ENCODE measurements at places on chromosomes 2 and 18.

- no peaks in the 10 kb centered on the region for H3K4me1 ChIP-seq
- no peak for DNase-seq
- no peak overlapping the region for H3K27ac ChIP-seq
- no peaks in the 10 kb centered on the region for H3K27me3 ChIP-seq
- H3K36me3 ChIP-seq, result no peaks in the 10 kb centered on the region
These were observed 128.0 kb upstream of the FBXO11 start for GRCh38 chr2:48034295-48034694.

DNA sequence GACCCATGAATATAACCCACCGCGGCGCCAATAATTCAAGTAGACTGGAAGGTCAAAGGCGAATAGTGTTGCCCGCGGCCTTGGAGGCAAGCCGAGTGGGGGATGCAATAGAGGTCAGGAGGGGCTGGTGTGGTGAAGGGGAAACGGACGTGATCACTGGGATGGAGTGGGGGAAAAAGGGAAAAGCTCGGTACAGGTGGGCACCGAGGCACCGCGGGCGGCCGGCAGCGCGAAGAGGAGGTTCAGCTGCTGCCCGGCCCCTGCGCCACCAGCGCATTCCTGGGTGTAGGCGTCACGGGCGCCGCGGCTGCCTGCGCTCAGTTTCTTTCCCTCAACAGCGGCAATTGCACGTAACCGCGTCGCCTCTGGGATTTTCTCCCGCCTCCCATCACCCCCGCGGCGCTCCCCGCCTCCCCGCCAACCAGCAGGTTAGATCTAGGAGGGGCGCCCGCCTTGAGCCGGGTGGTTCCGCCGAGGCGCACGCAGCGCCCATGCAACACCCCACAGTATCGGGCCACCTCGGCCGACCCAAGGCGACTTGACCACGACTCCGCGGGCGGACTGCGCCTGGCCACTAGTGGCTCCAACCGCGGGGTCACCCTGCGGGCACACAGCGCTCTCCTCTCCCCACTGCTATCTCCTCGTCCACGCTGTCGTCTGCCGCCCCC is 1.5 kb downstream of the RND3 start:
- peaks cover 4% of the 10 kb centered on the region for H3K27me3 ChIP-seq
- H3K27ac ChIP-seq, result no peak overlapping the region
- no peak overlapping the region for H3K4me3 ChIP-seq
- no peaks in the 10 kb centered on the region for H3K36me3 ChIP-seq
- no peak for DNase-seq

DNA sequence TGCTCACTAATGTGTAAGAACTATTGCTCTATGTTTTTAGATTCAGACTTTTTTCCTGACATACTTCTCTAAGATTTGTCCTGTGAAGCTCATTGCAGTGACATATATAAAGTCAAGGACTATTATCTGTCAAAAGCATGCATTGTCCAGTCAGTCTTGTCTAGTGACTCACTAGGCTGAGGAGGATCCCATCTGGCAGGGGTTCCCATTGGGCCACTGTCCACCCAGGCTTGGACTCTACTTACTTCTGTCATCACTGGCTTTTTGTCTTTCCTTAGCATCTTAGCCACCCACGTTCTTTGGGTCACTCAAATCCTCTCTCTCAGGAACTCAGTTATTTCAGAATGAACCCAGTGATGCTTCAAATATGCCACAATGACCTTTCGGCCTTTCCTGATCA is 132.6 kb upstream of the NABP1 start:
- no peak overlapping the region for H3K27ac ChIP-seq
- H3K4me3 ChIP-seq, result no peak overlapping the region
- H3K27me3 ChIP-seq, result no peaks in the 10 kb centered on the region
- H3K4me1 ChIP-seq, result no peaks in the 10 kb centered on the region
- H3K36me3 ChIP-seq, result no peaks in the 10 kb centered on the region
- no peak for DNase-seq

DNA sequence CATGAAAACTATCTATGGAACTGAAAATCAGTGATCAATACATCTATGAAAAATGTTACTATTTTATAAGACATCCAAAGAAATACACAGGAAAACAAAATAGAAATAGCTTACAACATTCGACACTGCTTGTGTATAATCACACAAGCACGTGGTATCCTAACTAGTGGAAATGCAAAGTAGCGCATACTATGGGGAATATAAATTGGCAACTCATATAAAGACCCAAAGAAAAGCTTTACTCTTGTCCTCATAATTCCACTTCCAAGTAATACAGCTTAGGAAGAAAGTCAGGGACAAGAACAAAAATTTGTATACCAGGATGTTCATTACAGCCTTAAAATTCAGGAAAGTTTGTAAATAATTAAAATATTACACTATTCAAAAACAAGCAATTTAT is 384.6 kb downstream of the NRXN1 start:
- H3K27ac ChIP-seq, result no peak overlapping the region
- DNase-seq, result no peak
- no peaks in the 10 kb centered on the region for H3K4me1 ChIP-seq
- no peaks in the 10 kb centered on the region for H3K36me3 ChIP-seq
- no peaks in the 10 kb centered on the region for H3K27me3 ChIP-seq

DNA sequence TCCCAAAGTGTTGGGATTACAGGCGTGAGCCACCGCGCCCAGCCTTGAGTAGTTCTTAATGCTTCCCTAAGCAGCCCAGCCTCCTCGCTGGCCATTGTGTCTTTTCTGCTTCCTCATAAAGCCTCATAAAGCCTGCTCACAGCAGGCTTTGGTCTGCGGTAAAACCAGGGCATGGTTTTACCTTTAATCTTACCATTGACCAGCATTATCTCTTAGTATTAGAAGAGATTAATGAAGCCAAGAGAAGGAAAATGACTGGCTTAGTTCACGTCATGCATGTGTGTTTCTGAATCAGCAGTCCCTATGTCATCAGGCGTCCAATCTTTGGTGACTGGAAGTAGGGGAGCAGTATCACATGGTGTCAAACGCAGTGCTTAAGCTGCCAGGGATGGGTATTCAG is 14.9 kb upstream of the CDCA7 start:
- DNase-seq, result no peak
- no peak overlapping the region for H3K4me3 ChIP-seq
- H3K27me3 ChIP-seq, result no peaks in the 10 kb centered on the region
- no peaks in the 10 kb centered on the region for H3K4me1 ChIP-seq
- no peaks in the 10 kb centered on the region for H3K36me3 ChIP-seq
- H3K27ac ChIP-seq, result no peak overlapping the region

DNA sequence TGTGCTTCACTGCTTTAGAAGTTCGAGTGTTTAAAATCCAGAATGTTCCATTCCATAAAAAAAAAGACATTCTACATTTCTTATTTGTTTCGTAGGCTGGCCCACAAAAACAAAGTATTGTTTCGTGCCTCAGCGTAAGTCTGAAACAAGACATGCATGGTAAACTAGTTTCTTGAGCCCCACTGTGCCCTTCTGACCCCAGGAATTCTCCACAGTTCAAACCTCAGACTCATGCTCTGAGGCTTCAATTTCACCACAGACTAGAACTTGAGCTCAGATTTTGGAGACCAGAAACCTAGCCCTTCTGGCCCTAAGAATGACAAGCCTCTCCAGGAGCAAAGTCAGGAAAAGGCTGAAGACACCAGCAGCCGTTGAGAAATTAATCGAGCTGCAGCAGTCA is 151.5 kb downstream of the SLC8A1 start:
- H3K27ac ChIP-seq, result no peak overlapping the region
- no peaks in the 10 kb centered on the region for H3K36me3 ChIP-seq
- H3K4me3 ChIP-seq, result no peak overlapping the region

DNA sequence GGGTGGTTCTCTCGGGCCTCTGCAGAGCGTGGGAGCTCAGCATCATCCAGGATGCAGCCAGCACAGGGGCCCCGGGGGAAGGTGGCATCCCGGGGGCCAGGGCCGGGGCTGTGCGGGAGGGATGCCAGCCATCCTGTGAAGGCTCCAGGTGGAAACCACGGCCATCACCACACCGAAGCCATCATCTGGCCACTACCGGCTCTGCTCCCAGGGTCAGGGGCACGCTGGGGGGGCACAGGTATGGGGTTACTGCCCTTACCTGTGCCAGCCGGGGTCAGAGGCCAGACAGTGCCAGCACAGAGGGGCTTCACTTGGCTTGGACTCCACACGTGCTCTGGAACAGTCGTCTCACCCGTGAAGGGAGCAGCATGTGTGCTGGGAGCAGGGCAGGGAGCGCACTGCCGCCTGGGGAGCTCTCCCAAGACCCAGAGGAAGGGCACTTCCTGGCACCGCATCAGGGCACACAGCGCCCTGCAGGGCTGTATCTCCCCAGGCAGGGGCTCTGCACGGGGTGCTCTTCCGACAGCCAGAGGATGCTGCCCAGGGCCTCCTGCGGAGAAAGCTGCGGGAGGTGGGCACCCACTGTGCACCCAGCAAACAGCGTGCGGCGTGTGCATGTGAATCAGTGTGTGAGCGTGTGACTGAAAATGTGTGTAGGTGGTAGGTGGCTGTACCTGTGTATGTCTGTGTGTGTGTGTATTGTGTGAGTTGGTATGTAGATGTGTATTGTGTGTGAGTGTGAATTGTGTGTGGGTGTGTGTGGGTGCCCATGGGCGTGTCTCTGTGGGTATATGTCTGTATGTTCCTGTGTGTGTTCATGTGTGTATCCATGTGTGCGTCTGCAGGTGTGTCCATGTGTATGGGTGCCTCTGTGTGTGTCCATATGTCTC is 75.0 kb downstream of the PTGR3 start:
- no peak for DNase-seq
- no peaks in the 10 kb centered on the region for H3K4me1 ChIP-seq
- no peak overlapping the region for H3K4me3 ChIP-seq
- no peaks in the 10 kb centered on the region for H3K36me3 ChIP-seq

DNA sequence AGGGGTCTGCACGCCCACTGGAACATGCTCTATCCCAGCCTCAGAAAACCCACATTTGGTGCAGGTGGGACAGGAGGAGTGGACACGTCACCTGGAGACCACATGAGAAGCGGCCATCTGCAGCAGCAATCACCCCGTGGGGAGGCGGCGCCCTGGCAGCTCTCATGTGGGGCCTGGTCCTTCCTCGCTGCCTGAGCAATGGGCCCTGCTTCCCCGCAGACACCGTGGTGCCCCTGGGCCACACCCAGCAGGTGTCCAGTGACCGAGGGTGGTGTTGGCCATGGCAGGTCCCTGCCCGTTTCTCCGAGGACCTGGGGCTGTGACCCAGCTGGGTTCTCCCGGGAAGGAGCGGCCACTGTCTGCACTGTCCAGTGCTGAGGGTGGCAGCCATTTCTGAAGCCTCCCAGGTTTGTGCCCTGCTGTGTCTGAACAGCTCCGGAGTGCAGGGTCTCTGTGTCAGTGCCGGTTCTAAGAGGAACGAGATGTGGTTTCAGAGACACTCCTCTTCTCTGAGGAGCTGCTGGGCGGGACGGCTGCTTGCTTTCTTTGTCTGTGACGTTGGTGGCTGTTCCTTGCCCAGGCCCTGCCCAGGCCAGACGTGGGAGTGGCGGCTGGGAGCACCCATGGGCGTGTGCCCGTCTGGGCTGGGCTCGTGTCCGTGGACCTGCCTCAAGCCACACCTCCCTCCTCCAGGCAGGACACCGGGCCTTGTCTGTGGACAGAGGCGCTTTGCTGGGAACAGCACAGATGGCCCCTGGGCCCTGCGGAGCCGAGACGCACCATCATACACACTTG is 44.8 kb downstream of the NFATC1 start:
- DNase-seq, result no peak
- H3K36me3 ChIP-seq, result no peaks in the 10 kb centered on the region
- peaks cover 18% of the 10 kb centered on the region for H3K4me1 ChIP-seq
- no peak overlapping the region for H3K4me3 ChIP-seq
- no peaks in the 10 kb centered on the region for H3K27me3 ChIP-seq

DNA sequence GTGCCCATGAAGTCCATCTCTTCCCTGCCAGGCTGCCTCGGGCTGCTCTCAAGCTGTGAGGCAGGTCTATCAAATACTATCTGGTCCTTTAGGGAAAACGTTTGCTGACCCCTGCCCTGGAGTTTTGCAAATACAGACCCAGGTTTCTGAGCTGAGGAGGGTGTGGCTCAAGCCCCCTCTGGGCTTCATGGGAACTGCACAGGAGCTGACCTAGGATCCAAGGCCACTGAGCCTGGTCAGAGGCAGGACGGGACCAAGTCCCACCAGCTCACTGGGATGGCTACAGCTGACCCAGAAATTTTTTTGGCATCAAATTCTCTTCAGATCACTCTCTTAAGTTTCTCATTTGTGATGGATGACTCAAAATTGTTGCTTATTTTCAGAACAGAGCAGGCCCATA is 14.1 kb downstream of the ZNF516 start:
- no peak overlapping the region for H3K27ac ChIP-seq
- H3K4me3 ChIP-seq, result no peak overlapping the region
- no peak for DNase-seq
- no peaks in the 10 kb centered on the region for H3K27me3 ChIP-seq
- H3K36me3 ChIP-seq, result no peaks in the 10 kb centered on the region

GRCh38 chr2:19614066-19614465 is 255.6 kb upstream of the OSR1 start:
- no peak overlapping the region for H3K4me3 ChIP-seq
- no peak for DNase-seq
- no peaks in the 10 kb centered on the region for H3K4me1 ChIP-seq
- H3K27ac ChIP-seq, result no peak overlapping the region
- H3K27me3 ChIP-seq, result no peaks in the 10 kb centered on the region

DNA sequence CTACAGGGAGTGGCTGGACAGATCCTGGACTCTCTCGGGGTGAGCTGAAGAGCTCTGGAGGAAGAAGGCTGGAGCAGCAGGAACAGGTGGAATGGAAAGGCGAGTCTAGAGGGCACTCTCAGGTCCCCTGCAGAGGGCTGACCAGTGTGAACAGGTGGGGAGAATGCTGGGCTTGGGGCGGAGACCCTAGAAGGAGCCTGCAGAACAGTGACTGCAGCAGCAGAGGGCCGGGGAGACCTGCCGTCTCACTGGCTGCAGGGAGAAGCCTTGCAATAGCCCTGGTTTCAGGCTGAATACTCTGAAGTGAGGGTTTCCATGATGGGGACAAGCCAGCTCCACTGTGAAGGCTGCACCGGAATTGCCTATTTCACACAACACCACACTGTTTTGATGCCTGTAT is 626.7 kb upstream of the SALL3 start:
- H3K27me3 ChIP-seq, result no peaks in the 10 kb centered on the region
- H3K4me3 ChIP-seq, result no peak overlapping the region
- no peak overlapping the region for H3K27ac ChIP-seq
- H3K36me3 ChIP-seq, result no peaks in the 10 kb centered on the region
- no peaks in the 10 kb centered on the region for H3K4me1 ChIP-seq

DNA sequence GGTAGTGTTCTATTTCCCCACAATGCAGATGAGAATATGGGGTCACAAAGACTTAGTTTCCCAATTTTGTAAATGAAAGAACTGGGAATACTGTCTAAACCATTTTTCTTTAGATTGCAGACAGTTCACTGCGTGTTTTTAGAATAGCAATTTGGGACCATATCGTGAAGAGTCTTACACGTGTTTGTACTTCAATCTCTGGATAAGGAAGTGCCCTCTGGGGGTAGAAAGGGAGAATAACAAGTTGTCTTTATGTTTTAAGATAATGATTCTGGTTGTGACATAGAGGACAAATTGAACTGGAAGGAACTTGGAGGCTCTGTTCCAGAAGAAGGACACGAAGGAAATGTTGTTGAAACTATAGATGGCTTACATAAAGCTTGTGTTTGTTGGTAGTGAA is 457.7 kb downstream of the CBLN2 start:
- H3K4me3 ChIP-seq, result no peak overlapping the region
- H3K4me1 ChIP-seq, result no peaks in the 10 kb centered on the region
- no peaks in the 10 kb centered on the region for H3K36me3 ChIP-seq
- H3K27ac ChIP-seq, result no peak overlapping the region

All from CD8-positive, alpha-beta memory T cell (primary cell).